ENCODE measurements at places on chromosomes 4 and X.
A peak's percentile ranks its signal among the peaks of the same experiment; 100 is the strongest.

DNA sequence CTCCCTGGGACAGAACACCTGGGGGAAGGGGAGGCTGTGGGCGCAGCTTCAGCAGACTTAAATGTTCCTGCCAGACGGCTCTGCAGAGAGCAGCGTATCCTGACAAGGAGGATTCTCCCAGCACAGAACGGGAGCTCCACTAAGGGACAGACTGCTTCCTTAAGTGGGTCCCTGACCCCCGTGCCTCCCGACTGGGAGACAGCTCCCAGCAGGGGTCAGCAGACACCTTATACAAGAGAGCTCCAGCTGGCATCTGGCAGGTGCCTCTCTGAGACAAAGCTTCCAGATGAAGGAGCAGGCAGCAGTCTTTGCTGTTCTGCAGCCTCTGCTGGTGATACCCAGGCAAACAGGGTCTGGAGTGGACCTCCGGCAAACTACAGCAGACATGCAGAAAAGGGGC is 44.5 kb upstream of the FAAH2 start:
- DNase-seq: no peak

DNA sequence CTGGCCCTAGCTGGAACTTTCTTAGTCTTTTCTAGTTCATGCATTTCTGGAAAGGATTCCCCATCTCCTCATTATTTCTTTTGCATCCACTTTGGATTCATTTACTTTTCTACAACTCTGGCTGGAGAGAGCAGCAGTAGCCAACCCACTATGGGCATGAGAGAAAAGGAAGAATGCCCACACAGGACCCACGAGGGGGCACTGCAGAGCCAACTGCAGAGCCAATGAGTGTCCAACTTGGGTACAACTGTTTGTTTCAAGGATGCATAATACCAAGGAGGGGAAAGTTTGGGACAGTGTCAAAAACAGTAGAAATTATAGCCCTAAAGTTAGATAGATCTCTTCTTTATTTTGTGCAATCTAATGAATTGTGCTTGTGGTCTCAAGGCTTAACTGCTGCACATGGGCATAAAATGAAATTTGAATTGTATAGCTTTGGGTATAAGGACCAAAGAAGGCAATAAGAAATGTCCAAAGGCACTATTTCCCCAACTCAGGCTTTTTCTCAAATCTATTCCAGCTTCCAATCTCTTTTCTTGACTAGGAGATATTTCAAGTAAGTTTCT is 230.6 kb downstream of the NSUN7 start:
- no peak for DNase-seq

- no peak for DNase-seq
These were observed 82.5 kb upstream of the MSX1 start for GRCh38 chr4:4776934-4777333.

DNA sequence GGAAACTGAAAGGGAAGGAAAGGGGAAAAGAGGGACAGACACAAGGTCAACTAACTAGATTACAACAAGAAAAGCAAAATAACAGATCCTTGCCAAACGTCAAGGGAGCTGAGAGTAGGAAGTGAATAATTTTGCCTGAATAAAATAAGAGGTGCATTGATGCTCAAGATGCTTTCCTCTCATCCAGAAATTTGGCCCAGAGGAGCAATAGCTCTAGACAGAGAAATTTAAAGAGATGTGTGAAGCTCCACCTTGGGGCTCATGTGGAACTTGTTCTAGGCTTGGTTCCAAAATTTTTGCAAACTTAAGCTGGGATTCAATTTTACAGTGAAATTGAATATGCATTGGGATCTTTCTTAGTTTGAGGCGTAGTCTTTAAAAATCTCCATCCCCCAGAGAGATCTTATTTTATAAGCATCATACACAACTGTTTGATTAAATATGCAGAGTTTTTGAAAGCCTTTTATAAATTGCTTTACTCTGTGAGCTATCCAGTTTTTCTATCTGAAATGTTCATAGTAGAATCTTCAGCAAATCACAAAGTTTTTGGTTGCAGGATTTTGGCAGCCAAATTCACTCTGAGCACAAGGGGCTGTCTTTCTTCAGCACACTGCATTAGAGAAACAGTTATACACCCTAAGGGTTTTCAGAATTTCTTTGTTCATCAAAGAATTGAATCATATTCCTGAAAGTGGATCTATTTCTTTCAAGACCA is 1159.5 kb downstream of the ADGRL3 start:
- no peak for DNase-seq

DNA sequence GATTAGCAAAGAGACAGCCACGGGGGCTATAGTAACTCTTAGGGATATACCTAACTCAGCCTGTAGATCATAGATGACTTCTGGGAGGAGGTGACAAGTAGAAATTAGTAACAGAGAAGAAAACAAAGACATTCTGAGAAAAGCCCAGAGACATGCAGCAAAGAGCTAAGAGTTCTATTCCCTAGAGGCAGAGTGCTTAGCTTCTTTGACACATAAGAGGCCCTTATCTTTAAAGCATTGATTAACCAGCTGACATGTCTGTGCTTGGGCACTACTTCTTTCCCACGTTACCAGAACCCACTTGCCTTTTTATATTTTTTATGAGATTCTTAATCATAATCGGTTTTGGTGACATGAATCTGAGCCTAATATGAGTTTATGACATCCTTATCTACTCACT is 179.5 kb downstream of the GABRB1 start:
- DNase-seq: no peak

- no peak for DNase-seq
These were observed 79.8 kb downstream of the CLCN5 start for GRCh38 chrX:50002067-50002714.

DNA sequence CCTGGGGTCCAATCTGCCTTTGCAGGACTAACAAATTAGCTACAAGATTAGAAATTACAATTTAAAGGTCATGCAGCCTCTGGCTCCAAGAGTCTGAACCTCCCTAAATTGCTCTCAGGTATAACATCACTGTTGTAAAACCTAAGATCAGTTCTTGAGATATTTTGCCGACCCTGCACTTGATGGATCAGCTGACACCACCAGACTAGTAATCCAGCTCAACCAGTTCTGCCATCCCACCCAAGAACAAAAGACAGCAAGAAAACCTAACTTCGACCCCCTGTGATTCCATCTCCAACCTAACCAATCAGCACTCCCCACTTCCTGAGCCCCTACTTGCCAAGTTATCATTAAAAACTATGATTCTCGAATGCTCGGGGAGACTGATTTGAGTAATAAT is 323.0 kb upstream of the BOD1L1 start:
- no peak for DNase-seq

- DNase-seq: no peak
These were observed 107.3 kb upstream of the PRDX4 start for GRCh38 chrX:23559975-23560374.

DNA sequence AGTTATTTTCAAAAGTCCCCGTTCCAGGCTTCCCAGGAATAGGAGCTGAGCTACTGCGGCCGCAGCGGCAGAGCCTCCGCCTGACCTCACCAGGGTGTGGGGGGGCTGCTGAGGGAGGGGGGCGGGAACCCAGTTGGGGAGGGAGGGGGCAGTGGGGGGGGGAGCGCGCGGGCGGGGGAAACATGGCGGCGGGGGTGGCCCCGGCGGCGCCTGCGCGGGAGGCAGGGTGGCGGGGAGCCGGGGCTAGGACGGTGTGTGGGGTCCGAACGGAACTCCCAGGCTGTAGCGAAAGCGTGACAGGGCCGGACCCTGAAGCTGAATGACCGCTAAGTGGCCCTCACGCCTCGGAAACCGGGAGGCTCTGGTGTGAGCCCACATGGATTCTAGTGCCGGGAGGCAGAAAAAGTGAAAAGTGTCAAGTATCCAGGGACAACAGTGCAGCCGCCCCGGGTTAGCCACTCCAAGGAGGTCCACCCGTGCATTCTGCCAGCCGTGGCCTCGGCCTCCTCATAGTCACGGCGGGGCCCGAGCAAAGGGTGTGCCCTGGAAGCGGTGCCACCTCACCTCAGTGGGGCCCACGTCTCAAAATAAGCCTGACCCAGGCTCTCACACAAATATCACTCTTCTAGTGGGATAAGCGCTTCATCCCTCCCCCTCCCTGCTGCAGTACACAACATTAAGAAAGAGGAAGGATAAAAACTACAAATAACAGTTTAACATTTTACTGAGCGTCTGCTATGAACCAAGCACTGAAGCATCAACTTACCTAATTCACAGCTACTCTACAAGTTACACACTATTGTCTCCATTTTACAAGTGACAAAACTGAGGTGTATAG is at the start of gene KLHL13:
Gene KLHL13 (minus strand): TSS at position 98 of the 838 bp plus-strand sequence. CDS start 88,337 bp downstream, outside the sequence.
- DNase-seq: no peak

- DNase-seq: no peak
These were observed 796.6 kb upstream of the POU3F4 start for GRCh38 chrX:82711457-82711856.

DNA sequence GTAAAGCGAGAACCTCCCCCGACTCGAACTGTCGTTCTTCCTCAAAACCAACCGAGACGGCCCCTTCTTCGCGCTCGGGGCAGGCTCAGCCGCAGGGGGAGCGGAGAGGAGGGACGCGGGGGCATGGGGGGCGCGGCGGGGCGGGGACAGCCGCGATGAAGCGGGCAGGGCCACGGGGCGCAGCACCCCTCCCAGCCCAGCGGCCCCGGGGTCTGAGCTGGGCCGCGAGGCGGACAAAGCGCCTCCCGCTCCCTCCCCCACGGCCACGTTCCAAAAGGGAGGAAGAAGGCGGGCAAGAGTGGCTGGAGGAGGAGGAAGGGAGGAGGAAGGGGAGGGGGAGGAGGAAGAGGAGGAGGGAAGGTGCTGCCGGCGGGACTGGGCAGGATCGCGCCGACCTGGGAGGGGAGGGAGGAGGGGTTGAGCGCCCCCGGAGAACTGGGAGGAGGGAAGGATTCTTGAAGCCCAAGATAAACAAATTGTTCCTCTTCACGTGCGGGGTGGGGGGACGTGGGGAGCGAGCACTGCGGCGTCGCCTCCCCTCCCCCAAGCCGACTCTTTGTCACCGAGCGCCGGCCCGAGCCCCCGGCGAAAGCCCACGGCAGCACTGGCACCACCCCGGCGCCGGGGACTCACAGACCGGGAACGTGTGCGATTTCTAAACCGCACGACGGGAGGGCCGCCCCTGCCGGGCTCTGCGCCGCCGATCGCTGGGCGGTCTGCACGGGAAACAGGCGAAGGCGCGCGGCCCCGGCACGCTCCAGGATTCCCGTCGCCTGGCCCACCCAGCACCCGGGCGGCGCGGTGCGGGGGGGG is 2.9 kb downstream of the MAML3 start:
- peak; percentile 92 for DNase-seq

- DNase-seq: peak; percentile 59
These were observed 45.9 kb upstream of the CDKN2AIP start for GRCh38 chr4:183398298-183399125.

DNA sequence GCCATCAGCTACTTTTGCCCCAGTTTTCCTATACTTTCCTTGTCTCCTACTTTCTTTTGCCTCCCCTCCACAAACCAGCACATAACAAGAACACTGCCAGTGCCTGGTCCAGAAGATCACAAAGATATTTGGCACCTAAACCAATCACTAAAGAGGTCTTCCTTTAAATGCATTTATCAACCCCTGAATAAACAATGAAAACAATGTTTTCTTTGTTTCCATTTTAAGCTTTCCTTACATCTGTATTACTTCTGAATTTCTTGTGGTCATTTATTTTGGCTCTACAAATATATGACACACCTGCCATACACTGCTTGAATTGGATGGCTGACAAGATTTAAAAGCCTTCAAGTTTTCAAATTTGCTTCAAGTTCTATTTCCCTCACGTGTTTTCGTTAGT is 43.9 kb downstream of the MBNL3 start:
- no peak for DNase-seq

GRCh38 chr4:146122398-146122797 is 53.1 kb upstream of the LSM6 start:
- DNase-seq: no peak

- no peak for DNase-seq
These were observed 97.8 kb downstream of the ZNF674 start for GRCh38 chrX:46447384-46447783.

- DNase-seq: no peak
These were observed 65.7 kb upstream of the PSAPL1 start for GRCh38 chr4:7500404-7500803.

DNA sequence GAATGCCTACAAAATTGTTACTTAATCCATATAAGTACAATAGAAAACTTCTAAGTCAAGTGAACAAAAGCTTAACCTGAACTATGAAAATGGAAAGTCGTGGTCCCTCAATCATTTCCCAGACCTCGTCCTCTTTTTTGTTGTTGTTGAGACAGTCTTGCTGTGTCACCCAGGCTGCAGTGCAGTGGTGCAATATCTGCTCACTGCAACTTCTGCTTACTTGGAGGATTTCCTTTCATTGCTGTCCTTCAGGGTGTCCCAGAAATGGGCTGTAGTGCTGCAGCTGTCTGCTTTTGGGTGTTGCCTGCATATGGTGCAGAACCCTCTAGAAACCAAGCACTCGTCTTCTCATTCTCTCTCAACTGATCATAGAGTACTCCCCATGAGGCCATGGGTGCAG is 75.0 kb upstream of the IL2 start:
- DNase-seq: no peak

DNA sequence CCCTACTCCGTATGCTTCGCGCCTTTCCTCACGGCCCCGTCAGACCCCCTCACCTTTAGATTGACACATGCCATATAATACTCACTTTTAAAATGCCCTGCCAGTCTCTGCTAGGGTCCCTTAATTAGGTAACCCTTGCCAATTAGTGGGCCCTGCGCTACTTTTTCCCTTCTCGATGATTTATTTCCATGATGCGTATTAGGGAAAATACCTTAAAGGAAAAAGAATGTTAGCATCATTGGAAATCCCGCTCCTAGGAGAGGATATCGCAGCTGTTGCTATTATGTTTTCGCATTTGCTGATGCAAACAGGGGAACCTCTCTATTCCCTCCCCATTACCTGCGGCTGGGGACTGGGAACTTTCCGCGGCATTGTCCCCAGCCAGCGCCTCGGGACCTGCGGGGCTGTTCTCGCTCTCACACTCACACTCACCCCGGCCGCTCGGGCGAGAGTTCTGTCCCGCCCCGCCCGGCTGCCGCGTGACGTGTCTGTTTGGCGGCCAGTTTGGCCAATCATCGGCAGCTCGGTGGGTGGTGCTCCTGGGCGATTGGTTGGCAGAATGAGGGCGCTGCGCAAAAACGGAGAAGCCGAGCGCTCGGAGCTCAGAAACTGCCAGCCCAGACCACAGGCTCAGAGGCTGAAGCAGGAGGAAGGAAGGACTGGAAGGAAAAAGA is at the start of gene PCDH10:
Gene PCDH10 (plus strand): TSS at position 605 of the 674 bp plus-strand sequence. CDS start 847 bp downstream, outside the sequence.
- peak; percentile 54 for DNase-seq

- DNase-seq: no peak
These were observed 71.9 kb upstream of the PHOX2B start for GRCh38 chr4:41820473-41820872.

GRCh38 chrX:63404332-63404731 is 53.2 kb upstream of the SPIN4 start:
- no peak for DNase-seq

- DNase-seq: no peak
These were observed 245.0 kb upstream of the GPC4 start for GRCh38 chrX:133660281-133660680.

GRCh38 chrX:134139090-134139489 is 97.9 kb upstream of the CCDC160 start:
- DNase-seq: no peak
